ENCODE measurements at places on chromosomes 1 and 21. TPM values are rescaled to one million over a fixed set of nuclear protein-coding genes. Genes with fewer than 3 reads are reported as not detected.

EFNA1 gene
- 41.5 TPM for total RNA-seq

IBA57 gene
- total RNA-seq = 14.8 TPM

- DNase-seq = no peak
These were observed 121.4 kb downstream of the HLCS start for GRCh38 chr21:36845070-36845469.

DNA sequence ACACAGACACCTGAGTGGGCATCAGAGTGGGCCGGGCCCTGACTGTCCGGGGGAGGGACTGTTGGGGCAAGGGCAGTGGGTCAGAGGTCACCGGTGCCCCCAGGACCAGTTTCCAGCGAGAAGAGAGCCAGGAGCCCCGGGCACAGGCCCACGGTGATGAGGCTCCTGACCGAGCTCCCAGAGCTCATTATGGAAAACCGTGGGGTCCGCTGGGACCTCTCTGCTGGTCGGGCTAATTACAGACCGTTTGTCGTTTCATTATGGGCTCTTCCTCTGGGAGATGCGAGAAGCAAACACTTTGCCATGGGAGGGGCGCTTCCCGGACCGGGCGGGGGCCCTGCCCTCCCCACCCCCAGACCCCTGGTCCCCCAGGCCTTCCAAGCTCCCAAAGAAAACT is 12.0 kb upstream of the TTLL10 start:
- DNase-seq = no peak

CHRNB2 gene
- total RNA-seq = not detected

HES3 gene
- not detected for total RNA-seq

ELAVL4 gene
- not detected for total RNA-seq

HTR1D gene
- total RNA-seq = not detected

DNA sequence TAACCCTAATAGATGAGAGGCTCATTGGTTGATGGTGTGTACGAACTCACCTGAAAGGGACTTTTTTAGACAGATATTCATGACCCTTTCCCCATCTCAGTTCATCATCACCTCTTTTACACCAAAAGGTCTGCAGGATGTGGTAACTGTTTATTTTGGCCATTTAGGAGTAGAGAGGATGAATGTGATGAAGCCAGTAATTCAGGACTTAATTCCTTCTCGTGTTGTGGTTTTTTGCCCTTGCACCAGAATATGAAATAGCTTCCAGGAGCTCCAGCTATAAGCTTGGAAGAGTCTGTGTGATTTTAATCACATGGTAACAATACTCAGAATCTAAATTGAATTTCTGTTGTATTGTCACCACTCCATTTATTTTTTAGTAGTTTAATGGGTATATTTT is 189.4 kb upstream of the KCTD3 start:
- no peak for DNase-seq

SPOCD1 gene
- total RNA-seq = not detected

- no peak for DNase-seq
These were observed 23.7 kb downstream of the SNX27 start for GRCh38 chr1:151635479-151636072.

DNA sequence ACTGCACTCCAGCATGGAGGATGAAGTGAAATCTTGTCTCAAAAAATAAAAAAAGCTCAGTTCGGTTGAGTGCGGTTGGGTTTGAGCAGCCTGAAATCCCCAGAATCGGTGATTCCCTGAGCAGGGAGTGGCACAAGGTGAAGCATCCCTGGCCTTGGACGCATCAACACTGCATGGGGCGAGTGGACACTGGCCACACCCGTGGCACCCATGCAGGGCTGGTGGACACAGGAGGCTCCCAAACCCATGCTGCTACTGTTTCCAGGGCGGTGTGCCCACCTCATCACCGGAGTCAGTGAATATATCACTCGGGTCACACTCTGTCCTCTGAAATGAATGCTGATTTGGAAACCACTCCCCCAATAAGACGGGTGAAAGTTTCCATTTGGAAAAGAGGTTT is 53.4 kb upstream of the ACTRT2 start:
- DNase-seq = no peak

KPRP gene
- not detected for total RNA-seq

CFAP74 gene
- total RNA-seq = not detected

GRCh38 chr1:12144969-12145368 is 21.8 kb upstream of the TNFRSF1B start:
- no peak for DNase-seq

- no peak for DNase-seq
These were observed 43.0 kb downstream of the TMEM53 start for GRCh38 chr1:44631333-44631646.

DNA sequence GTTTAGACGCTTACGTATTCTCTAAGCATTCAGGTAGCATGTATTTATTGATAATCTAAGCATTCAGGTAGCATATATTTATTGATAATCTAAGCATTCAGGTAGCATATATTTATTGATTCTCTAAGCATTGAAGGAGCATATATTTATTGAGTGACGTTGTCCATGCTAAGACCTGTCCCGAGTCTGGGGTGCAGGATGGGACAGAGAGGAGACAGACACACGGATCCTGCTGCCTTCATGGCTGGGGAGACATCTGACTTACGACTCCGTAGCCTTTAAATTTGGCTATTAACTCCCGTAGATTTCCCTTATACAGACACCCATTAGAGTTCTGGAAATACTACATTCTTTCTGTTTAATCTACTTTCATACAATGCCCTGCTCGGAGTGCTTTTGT is 982 bp downstream of the SCCPDH start:
- DNase-seq = no peak

GRCh38 chr1:94276988-94277434 is 39.6 kb upstream of the ARHGAP29 start:
- DNase-seq = no peak

DNA sequence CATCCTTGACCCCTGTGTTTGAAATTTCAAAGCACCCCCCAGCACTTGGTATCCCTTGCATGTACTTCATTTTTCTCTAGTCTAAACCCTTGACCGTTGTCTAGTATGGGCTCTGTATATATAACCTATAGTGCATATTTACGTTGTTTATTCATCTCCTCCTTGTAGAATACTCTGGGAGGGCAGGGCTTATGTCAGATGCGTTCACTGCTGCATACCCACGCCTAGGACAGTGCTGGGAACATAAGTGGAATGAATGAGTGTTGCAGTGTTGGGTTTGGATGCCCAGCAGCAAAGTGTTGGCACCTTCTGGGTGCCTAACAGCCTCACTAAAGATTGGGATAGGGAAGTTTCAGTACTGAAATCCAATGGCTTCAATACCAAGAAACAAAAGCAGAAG is 17.6 kb upstream of the BLACAT1 start:
- DNase-seq = no peak

MYOG gene
- total RNA-seq = not detected

STIL gene
- 0.65 TPM for total RNA-seq

SERPINC1 gene
- 0.51 TPM for total RNA-seq

GRCh38 chr1:236024641-236025040 is 40.2 kb downstream of the NID1 start:
- no peak for DNase-seq

DNA sequence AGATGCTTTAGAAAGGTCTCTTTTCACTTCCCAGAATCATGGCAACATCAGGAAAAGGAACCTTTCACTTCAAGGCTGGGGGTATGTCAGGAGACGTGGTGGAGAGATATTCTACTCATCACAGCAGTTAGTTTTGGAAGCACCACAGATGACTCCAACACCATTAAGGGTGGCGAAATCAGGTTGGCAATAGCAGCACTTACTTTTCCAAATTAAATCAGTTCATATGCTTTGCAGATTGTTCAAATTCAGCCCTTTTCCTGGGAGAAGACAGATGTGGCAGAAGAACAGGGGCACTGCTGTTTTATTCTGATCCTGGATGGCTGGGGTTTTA is 79.0 kb downstream of the RUNX1 start:
- DNase-seq = no peak

LORICRIN gene
- total RNA-seq = not detected

Measured in Right ventricle myocardium superior (tissue), 1 donor.